ENCODE measurements at places on chromosomes 11 and 22.

GRCh38 chr11:19539861-19540260 is 172.8 kb upstream of the NAV2 start:
- DNase-seq = no peak

DNA sequence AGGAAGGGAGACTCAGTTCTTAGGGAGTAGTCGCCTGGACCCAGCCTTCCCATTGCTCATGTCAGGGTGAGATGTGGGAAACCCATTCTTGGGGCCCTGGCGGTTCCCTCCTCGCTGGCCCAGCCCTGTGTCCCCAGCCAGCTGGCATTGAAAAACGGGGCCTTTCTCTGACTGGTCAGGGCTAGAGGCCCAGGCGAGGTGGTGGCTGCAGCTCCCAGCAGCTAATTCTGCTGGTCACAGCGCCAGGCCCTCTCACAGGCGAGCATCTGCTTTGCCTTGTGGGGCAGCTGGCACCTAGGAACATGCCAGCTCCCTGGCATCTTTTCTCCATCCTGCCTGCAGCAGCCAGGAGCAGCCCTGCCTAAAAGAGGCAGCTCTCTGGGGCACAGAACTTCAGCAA is 20.1 kb downstream of the TSPAN18 start:
- no peak for DNase-seq

GRCh38 chr11:58186938-58187337 is 1.9 kb upstream of the OR9Q2 start:
- DNase-seq = no peak

GRCh38 chr22:26937213-26937612 is 279.8 kb downstream of the MIAT start:
- no peak for DNase-seq

GRCh38 chr11:75548595-75549272 is 13.3 kb upstream of the SERPINH1 start:
- DNase-seq = no peak

DNA sequence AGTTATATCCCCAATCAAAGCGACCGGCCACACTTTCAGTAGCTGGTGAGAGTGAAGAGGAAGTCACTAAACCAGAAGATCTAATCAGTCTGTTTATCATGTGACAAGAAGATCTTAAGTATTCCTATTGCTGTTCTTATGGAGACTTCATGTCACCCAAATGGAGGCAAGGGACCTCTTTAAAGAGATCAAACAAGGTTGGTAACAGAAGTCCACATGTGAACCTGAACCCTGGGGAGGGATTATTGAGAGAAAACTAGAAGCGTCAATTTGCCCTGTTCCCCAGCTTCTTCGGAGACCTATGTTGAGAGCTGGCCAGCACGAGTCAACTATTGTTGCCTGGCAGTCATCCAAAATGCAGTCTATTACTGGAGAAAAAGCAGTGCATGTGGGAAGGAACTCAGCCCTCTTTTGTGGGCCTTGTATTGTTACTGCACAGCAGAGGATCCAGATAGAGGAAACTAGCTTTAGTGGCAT is 76.9 kb upstream of the CTSC start:
- no peak for DNase-seq

DNA sequence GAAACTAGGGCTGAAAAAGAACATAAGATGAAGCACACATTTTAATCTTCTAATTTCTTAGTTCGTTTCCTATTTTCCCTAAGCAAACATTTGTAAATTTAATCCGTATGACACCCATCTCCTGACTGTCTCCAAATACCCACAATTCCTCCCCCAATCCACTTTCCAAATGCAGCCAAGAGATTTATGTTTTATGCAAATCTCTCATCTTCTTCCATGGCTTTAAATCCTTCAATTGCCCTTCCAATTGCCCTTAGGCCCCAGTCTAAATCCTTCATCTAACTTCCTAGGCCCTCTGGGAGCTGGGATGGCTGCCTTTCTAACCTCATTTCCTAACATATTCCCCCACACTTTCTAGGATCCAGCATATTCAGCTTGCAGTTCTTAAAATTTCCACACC is 18.0 kb upstream of the POU2AF1 start:
- no peak for DNase-seq

DNA sequence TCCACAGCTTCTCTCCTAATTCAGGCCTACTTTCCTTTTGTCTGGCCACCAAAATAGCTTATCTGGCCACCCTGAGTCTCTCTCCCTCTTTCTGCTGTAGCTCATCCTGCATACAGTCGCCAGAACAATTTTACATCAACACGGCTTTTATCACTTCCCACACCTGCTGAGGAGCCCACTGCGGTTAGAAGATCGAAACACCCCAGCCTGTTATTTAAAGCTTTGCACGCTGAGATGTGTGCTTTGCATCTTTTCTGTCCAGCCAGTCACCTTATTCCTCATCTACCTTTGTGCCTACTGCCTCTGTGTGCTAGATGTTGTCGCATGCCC is 96.0 kb downstream of the COMMD9 start:
- no peak for DNase-seq

DNA sequence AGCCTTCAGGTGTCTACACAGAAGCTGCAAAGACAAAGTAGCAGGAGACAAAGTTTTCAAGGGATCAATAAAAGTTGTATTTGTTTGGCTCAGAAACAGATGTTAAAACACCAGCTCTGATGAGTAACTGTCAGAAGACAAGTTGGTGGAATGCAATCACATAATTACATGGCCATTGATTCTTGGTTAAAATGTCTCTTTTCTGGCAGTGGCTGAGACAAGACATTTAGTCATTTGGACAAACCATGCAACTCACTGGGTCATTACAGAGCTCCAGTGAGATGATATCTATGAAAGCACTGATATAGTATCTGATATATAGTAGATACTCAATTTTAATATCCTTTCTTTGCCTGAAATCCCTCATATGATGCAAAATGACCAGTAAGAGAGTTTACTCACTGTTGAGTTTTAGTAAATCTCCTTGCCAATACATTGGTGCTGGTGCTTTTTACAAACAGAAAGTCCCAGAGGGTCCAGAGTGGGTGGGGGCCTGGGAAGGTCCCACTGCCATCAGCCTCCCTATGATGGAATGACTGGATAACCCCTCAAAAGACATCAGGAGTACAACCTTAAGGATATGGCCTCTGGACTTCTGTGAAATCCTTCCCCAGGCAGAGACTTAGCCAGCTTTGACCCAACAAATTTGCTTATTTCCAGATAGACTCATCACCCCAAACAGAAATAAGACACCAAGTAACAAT is 95.0 kb downstream of the SLC1A2 start:
- DNase-seq = no peak

DNA sequence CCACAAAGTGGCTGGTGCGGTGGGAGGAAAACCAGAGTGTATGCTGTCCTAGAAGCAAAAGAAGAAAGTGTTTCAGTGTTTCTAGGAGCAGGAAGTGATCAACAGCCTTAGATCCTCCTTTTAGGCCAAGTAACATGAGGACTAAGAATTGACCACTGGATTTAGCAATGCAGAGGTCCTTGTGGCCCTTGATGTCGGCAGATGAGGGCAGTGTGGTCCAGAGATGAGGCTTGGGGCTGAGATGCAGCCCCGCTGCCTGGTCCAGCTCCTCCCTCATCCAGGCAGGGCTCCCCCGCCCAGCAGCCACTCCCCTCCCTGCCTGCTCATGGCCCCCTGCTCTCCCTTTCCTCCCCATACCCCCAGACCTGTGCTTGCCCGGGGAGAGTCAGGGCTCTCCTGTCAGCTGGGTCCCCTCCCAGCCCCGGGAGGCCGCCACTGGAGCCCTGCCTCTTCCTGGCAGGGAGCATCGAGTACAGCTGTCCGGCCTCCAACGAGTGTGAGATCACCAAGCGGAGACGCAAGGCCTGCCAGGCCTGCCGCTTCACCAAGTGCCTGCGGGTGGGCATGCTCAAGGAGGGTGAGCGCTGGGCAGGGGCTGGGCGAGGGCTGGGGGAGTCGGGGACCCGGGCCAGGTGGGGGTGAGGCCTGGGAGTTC is 3.7 kb downstream of the TRMT112 start:
- DNase-seq = no peak

DNA sequence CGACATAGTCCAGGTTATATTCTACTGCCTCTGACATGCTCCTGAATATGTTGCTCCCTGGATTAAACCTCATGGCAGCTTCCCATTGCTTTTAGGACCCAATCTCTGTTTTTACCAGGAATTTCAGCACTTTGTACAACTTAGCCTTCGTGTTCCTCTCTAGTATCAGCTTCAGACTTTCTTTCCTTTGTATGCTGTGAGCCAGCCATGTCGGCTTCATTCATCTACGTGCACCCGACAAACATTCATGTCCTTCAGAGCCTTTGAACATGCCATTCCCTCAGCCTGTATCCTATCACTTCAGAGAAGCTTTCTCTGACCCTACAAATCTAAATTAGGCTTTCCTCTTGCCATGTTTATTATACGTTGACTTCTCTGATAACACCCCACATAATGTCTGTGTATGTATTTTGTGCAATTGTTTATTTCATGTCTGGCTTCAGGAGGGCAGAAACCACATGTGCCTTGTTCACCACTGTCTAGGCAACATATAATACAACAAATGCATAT is 743.4 kb downstream of the OPCML start:
- no peak for DNase-seq

DNA sequence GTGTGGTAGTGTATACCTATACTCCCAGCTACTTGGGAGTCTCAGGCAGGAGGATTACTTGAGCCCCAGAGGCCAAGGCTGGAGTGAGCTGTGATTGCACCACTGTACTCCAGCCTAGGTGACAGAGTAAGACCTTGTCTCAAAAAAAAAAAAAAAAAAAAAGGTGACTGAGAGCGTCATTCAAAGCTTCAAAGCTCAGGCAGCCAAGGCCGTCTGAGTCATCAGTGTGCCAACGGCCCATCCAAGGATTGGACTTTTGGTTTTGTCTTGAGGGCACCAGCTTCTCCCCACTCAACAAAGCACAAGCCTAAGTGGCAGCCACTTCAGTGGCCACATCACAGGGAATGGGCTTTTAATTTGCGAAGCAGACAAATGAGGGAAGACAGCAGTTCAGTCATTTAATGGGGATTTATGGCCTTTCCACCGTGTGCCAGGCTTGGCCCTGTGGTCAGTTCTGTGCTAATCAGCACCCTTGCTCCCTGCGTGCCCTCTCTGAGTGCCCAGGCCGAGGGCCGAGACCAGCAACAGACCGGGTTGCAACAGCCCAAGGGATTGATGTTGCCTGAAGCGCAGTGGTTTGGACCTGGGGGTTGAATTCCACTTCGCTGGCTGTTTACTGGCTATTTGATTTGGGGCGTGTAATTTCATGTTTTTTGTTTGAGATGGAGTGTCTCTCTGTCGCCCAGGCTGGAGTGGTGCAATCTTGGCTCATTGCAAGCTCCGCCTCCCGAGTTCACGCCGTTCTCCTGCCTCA is 30.2 kb upstream of the CRYBB3 start:
- DNase-seq = no peak

- DNase-seq = no peak
Observed at GRCh38 chr22:17788528-17789378, 14.5 kb upstream of the BID start.

DNA sequence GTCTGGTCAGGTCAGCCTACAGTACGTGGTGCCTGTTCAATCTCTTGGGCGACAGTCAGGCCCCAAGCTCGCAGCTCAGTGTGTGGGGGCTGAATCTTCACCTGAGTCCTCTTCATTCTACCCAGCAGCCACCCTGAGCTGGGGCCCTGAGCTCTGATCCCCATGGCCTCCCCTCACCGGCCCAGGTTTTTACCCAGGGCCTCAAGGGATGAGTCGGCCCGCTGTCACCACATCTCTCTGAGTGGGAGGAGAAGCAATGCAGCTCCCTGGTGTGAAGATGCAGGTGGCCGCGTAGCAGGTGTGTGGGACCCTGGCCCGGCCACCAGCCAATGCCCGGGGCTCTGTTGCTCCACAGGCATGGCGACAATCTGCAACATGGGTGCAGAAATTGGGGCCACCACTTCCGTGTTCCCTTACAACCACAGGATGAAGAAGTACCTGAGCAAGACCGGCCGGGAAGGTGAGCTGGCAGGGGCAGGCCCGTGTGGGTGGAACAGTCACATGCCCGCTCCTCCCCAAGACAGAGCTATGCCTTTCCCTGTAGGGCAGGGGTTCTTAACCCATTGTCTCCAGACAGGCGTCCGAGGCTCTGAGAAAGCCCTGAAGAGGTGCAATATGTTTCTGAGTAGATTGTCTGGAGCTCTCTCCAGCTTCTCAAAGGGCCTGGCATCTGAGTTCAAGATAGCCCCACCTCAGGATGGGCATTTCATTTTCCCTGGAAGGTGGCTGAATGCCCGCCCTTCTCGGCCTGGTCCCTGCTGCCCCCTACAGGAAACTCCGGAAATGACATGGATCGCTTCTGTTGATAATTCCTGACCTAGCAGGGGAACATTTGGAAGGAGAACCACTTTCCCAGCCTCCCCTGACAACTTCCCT is 26.9 kb downstream of the POLR3H start:
- DNase-seq = peak; percentile 4

- no peak for DNase-seq
Observed at GRCh38 chr11:1471736-1472135, 14.8 kb downstream of the MOB2 start.

- no peak for DNase-seq
Observed at GRCh38 chr11:57303990-57304579, 20.7 kb downstream of the TNKS1BP1 start.

DNA sequence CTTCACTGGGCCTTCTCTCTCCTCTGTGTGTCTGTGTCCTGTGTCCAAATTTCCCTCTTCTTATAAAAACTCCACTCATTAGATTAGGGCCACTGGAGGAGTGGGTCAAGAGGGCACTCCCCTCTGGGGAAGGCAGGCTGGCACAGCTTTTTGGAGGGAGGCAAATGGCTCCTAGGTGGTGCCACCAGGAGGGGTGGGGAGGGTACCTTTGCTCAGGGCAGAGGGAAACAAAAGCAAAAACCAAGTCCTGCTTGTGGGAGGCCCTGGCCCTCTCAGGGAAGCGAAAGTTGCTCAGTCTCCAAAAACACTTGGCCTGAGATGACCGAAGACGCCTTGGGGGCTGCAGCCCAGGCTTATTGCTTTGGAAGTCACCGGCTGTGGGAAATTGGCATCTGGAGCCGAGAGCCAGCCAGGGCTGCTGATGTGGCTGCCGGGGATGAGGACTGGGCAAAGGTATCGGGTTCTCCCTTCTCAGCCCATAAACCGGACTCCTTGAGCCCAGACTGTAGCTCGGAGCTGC is 48.2 kb upstream of the ANO1 start:
- DNase-seq = no peak
